ENCODE measurements at places on chromosomes 1 and 21.

DNA sequence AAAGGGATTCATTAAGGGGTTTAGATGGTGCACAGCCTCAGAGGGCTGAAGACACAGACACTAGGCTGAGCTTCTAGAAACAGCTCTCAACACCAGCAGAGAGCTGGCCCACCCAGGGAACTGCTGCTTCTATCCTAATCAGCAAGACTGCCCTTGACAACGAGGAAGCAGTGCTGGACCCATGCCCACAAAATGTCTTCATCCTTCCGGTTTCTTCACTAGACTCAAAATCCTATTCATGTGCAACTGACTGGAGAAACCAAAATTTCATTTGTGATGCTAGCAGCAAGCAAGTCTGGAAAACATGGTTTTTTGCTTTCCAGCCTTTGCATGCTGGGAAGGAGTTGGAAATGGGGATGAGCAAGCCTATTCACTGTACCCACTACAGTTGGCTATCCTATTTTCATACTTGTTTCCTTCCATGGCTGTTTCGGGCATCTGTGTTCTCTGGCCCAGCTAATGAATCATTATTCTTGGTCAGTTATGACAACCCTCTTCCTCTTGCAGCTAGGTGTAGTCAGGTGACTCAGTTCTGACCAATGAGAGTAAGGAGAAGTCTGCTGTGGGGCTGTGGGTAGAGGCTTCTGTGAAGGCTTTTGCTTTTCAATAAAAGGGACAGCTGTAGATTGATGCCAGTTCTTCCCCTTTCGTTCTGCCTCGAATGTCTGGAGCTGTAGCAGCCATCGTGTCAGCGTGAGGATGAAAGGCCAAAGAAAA is 14.6 kb upstream of the TMEM61 start:
- DNase-seq, result no peak

DNA sequence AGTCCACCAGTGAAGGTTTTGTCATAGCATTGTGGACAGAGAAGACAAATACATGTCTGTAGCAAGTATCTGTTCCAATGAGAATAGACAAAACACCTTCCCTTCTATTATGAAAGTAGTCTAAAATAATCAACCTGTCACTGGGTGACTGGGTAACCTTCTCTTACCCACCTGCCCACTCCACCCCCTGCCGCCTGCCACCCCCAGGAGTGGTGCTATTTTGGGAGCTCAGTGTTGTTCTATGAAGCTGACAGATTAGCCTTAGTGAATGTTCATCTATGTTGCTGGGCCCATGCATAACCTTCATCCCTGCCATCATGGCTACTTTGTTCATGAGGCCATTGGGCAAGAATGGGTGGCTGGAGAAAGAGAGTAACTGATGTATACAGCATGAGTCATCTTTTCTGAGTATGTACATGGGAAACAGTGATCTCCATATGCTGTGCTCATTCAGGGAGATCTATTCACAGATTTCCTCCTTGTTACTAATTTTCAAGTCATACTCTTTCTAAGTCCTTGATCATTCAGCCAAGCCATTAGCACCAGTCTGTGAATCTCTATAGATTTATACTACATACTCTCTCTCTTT is 24.8 kb downstream of the MARK1 start:
- no peak for DNase-seq

GRCh38 chr1:202434059-202434458 is 85.6 kb downstream of the PPP1R12B start:
- DNase-seq, result no peak

DNA sequence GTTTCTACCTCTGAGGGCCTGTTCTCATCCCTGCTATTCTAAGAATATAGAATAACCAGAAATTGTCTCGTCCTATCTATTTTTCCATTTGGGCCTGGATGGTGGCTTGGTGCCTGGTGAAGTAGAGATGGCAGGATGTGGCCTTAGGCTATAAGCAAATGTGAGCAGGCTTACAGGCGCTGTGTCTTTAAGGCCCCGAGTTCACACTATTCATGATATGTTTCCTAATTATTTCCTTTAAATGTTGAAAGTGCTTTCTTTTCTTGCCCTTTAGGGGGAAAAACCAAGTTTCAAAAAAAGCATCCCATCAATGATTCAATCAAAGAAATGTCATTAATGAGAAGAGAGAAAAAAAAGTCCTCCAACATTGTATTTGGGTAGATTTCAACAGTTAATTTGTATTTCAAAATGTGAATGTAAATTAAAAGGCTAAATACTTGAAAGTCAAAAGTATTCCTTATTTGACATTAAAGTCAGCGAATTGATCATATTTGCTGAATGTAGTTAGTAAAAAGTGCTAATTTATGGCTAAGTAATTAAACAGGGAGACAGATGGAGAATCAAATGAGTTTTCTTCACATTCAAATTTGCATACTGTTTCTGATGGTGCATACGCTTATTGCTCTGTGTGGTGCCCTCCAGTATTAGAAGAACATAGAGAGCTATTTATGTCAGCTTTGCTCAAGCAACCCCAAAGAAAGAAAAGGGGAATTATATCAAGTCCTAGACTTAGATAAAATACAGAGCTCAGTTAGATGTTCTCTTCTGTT is 34.0 kb upstream of the HUNK start:
- DNase-seq, result no peak

DNA sequence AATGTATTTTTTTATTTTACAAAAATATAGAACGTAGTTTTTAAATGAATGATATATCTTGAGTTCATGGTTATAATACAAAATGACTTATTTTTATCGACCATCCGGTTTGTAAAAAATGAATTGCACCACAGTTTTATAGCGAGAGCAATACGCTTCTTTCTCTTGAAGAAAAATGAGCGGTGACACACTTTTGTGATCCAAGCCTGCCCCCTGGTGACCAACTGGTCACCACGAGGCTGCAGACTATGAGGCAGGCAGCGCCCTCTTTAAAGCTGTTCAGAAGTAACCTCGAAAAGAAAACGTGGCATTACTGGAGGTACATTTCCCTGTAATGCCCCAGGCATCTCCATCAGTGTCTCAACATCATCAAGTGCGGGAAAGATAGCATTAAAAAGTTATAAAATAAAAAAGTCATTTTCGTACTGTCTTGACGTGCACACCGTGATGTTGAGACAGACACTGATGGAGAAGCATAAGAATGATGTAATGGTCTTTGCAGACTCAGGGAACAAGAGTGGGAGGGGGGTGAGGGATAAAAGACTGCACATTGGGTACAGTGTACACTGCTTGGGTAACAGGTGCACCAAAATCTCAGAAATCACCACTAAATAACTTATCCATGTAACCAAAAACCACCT is 734.2 kb upstream of the ADAMTS5 start:
- DNase-seq, result no peak

- no peak for DNase-seq
Measured at GRCh38 chr1:94678202-94678848, 136.8 kb upstream of the F3 start.

- DNase-seq, result no peak
Measured at GRCh38 chr21:38123626-38124025, 133.2 kb upstream of the KCNJ15 start.

DNA sequence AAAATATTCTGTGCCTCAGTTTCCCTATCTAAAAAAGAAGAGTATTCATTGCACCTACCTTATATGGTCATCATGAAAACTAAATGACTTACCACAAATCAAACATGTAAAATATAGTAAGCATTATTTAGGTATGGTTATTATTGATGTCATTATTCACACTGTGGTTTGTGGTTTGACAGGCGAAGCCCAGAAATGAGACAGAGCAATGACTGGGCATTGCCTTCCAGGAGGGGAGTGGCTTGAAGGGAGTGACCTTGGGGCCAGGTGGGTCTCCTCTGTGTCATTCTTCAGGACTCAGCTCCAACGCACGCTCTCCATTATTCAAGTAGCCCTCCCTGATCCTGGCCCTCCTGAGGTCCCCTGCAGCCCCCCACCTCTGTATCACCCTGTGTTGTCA is 133.7 kb downstream of the DMRTA2 start:
- no peak for DNase-seq

Measured in stimulated activated CD8-positive, alpha-beta memory T cell treated with anti-CD3 and anti-CD28 coated beads, Interleukin-4, amount 100 ng/mL, for 1 hour (primary cell).